ENCODE measurements at places on chromosomes 12 and 14. TPM values are rescaled to one million over a fixed set of nuclear protein-coding genes. Genes with fewer than 3 reads are reported as not detected.

- H3K36me3 ChIP-seq: peaks cover 22% of the 10 kb centered on the region
- no peak overlapping the region for H3K4me3 ChIP-seq
- H3K27ac ChIP-seq: no peak overlapping the region
- no peak for DNase-seq
- no peaks in the 10 kb centered on the region for H3K27me3 ChIP-seq
- no peaks in the 10 kb centered on the region for H3K4me1 ChIP-seq
These were observed 46.7 kb downstream of the PROX2 start for GRCh38 chr14:74829251-74829650.

- no peak overlapping the region for H3K4me3 ChIP-seq
- H3K27ac ChIP-seq: no peak overlapping the region
- H3K4me1 ChIP-seq: no peaks in the 10 kb centered on the region
These were observed 47.8 kb upstream of the LTA4H start for GRCh38 chr12:96083020-96083719.

Gene HNRNPA1
- total RNA-seq: 1,435 TPM

Gene BMAL2
- 20.0 TPM for total RNA-seq

DNA sequence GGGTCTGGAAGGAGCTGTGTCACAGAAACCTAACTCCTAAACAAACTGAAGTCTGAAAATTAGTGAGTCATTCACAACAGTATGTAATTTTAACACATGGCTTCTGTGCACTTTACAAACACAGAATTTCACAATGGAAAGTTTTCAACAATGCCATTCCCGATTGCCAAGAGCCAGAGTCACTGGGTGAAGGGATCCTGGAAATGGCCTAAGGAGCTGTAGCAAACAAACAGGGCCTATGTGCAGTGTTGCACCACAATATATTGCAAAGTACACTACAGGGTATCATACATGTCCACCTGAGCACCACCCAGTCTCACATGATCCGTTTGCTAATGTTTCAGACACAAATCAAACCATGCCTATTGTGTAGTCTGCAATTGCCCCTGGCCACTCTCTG, 184.7 kb upstream of the OTX2 start:
- H3K4me3 ChIP-seq: no peak overlapping the region
- peaks cover 31% of the 10 kb centered on the region for H3K27me3 ChIP-seq
- H3K27ac ChIP-seq: no peak overlapping the region
- no peaks in the 10 kb centered on the region for H3K4me1 ChIP-seq
- H3K36me3 ChIP-seq: no peaks in the 10 kb centered on the region
- DNase-seq: peak; percentile 74

Gene STAC3
- 2.8 TPM for total RNA-seq

Gene FAM186B
- 0.30 TPM for total RNA-seq

Gene OVCH1
- 1.9 TPM for total RNA-seq

DNA sequence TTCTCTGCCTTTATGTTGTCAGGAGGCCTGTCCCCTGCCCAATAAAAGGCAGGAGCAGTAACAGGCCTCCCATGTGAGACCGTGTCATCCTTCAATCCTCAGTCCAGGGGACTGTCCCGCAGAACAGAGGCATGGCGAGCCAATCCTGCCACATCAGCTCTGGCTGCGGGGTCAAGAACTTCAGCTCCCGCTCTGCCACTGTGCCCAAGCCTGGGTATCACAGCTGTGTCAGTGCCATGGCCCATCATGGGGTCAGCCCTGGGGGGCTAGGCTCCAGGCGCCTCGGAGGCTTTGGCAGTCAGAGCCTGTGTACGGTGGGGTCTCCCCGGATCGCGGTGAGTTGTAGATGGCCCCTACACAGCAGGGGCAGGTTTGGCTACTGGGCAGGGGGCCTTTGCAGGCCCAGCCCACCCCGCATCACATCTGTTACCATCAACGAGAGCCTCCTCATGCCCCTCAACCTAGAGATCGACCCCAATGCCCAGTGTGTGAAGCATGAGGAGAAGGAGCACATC, 19.9 kb upstream of the KRT83 start:
- H3K4me1 ChIP-seq: peaks cover 28% of the 10 kb centered on the region
- no peak overlapping the region for H3K27ac ChIP-seq
- H3K27me3 ChIP-seq: no peaks in the 10 kb centered on the region
- no peak overlapping the region for H3K4me3 ChIP-seq
- DNase-seq: no peak

Gene KRT83
- 14.5 TPM for total RNA-seq

GRCh38 chr12:1643905-1644533, 15.0 kb downstream of the WNT5B start:
- H3K4me3 ChIP-seq: no peak overlapping the region
- no peak overlapping the region for H3K27ac ChIP-seq
- no peaks in the 10 kb centered on the region for H3K4me1 ChIP-seq
- no peaks in the 10 kb centered on the region for H3K36me3 ChIP-seq
- no peak for DNase-seq

Gene MMP14
- total RNA-seq: 78.6 TPM

DNA sequence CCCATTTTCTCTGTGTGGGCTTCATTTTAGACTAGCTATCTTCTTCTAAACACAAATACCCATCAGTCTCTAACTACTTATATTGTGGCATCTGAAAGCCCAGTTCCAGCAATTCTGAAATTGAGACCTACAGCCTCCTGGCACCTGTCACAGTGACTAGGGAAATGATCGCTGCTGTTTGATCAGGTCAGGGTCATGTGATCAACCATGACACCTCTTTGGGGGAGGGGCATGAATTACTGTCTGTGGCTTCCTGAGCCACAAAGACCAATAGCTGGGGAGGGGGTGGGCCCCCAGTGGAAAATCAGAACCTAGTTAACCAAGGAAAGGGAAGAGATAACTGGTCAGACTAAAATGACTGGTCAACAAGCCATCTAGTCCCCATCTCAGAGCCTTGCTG, 14.1 kb downstream of the WSCD2 start:
- no peaks in the 10 kb centered on the region for H3K4me1 ChIP-seq
- H3K4me3 ChIP-seq: no peak overlapping the region

Gene TAS2R10
- 2.1 TPM for total RNA-seq

DNA sequence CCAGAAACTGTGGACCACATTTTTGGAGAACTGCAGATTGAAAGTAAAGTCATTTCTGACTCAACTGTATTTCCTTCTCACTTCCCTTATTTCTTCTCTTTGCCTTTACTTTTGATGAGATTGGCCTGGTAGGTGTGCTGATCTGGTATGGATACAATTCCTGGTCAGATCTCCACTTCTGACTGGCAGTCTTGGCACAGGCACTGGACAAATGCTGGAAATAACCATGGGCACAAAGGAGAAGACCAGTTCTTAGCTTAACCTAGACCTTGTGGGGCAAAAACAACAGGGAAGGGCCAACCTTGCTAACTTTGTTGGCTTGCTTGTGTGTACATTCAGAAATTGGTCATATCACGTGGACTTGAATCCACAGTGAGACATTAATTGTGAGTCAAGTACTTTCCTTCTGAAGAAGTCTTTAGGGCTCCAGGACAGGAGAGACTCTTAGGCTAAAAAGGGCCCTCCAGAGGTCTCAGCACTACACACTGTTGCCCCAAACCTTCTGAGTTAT, 75.0 kb downstream of the DIP2B start:
- peak; percentile 30 for DNase-seq
- H3K4me3 ChIP-seq: no peak overlapping the region
- no peaks in the 10 kb centered on the region for H3K27me3 ChIP-seq
- peaks cover 14% of the 10 kb centered on the region for H3K4me1 ChIP-seq

Gene PMEL
- 0.59 TPM for total RNA-seq

DNA sequence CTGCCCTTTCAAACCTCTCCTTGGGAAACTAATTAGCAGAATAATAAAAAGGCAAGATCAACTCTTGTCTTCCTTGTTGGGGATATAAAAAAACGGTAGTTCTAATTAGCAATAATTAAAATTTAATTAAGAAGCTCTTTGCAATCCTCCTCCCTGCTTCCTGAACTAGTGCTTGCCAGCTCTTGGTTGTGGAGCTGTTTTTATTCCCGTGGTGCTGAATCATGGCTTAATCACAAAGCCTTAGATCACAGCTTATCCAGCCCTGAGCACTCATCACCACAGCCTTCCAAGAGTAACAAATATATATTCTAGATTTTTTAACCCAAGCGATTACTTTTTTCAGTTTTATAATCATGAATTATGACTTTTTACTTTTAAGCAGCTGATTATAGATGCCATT, 63.2 kb upstream of the INSM2 start:
- H3K4me1 ChIP-seq: no peaks in the 10 kb centered on the region
- peak; percentile 31 for DNase-seq
- no peak overlapping the region for H3K4me3 ChIP-seq
- H3K27me3 ChIP-seq: peaks cover 77% of the 10 kb centered on the region
- no peak overlapping the region for H3K27ac ChIP-seq
